ENCODE measurements at places on chromosomes 12 and 14. TPM values are rescaled to one million over a fixed set of nuclear protein-coding genes. Genes with fewer than 3 reads are reported as not detected.

DNA sequence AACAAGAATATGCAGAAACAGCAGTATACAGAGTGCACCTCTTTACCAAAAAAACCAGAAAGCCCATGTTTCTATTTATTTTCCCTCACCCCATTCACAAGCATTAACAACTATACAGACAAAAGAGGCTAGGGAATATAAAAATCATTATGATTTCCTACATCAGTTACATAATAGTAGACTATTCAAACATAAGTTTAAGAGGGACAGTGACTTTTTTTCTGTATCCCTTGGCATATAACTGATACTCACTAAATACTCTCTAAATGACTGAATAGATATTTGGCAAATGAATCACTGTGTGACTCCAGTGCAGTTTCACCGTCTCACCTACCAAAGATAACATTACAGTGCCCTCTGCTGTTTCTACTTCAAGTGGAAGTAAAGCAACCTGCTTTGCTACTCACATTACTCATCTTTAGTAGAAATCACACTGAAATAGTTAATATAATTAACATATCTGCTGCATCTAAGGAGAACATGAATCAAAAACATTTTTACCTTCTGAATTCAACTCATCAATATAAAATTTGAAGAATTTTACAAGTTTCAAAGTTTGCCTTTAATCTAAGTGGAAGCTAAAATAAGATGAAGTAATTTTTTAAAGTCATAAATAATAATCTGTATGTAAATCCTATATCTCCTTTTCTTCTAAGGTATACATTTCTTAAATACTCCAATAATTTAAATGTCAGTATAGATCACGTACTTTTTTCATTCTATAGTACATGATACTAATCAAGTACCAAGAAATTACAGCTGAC is 103.8 kb downstream of the OSBPL8 start:
- no peak overlapping the region for H3K27ac ChIP-seq
- no peaks in the 10 kb centered on the region for H3K27me3 ChIP-seq
- H3K4me3 ChIP-seq: no peak overlapping the region
- H3K36me3 ChIP-seq: peaks cover 2% of the 10 kb centered on the region

DNA sequence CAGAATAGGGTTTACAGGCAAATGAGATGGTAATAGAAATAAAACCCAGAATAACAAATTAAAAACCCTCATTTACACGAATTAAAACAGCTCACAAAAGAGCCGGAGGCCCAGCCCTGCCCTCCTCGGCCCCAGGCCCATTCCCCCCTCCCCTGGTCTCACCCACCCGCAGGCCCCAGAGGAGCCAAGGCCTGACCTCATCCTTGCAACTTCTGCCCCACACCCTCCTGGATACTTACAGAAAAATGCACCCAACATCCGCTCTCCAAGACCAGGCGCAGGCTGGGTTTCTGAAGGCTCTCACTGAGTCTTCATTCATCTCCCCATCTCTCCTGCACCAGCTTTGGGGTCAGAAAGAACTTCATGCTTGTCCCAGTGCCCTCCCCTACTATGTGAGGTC is 16.2 kb upstream of the VSX2 start:
- H3K27ac ChIP-seq: no peak overlapping the region
- H3K4me3 ChIP-seq: no peak overlapping the region
- no peaks in the 10 kb centered on the region for H3K36me3 ChIP-seq
- H3K4me1 ChIP-seq: peaks cover 2% of the 10 kb centered on the region
- peaks cover 7% of the 10 kb centered on the region for H3K27me3 ChIP-seq

GRCh38 chr12:9883175-9883574 is 1.9 kb downstream of the KLRF2 start:
- H3K4me3 ChIP-seq: no peak overlapping the region
- no peak overlapping the region for H3K27ac ChIP-seq
- H3K4me1 ChIP-seq: no peaks in the 10 kb centered on the region
- H3K27me3 ChIP-seq: no peaks in the 10 kb centered on the region

- H3K4me1 ChIP-seq: peaks cover 8% of the 10 kb centered on the region
- peak overlapping the region; percentile 75 for H3K27ac ChIP-seq
- no peak overlapping the region for H3K4me3 ChIP-seq
- no peaks in the 10 kb centered on the region for H3K27me3 ChIP-seq
Observed at GRCh38 chr12:120529641-120530417, 871 bp upstream of the COQ5 start.

GRCh38 chr12:53862206-53862605 is 76.4 kb upstream of the HOXC13 start:
- H3K4me1 ChIP-seq: no peaks in the 10 kb centered on the region
- DNase-seq: no peak
- no peak overlapping the region for H3K4me3 ChIP-seq
- H3K27ac ChIP-seq: no peak overlapping the region

The GLS2 gene
- 45.5 TPM for total RNA-seq

The KRT72 gene
- not detected for total RNA-seq

DNA sequence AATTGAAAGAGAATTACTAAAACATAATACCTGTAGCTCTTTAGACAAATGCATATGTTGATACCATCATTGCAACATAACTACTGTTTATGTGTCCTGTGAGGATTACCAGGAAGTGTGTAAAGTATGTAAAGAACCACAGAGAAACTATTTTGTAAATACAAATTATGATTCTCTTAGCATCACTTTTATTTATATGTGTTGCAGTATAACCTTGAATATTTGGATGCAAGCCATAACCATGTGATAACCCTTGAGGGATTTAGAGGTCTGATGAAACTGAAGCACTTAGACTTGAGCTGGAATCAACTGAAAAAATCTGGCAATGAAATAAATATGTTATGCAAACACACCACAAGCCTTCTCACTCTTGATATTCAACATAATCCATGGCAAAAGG is 77.5 kb downstream of the LRRC9 start:
- no peak overlapping the region for H3K27ac ChIP-seq
- no peak overlapping the region for H3K4me3 ChIP-seq
- DNase-seq: no peak
- no peaks in the 10 kb centered on the region for H3K27me3 ChIP-seq
- peaks cover 7% of the 10 kb centered on the region for H3K4me1 ChIP-seq
- no peaks in the 10 kb centered on the region for H3K36me3 ChIP-seq

- H3K27ac ChIP-seq: no peak overlapping the region
- no peaks in the 10 kb centered on the region for H3K36me3 ChIP-seq
- no peak overlapping the region for H3K4me3 ChIP-seq
- no peaks in the 10 kb centered on the region for H3K4me1 ChIP-seq
Observed at GRCh38 chr14:53042480-53042879, 91.6 kb upstream of the FERMT2 start.

- H3K27me3 ChIP-seq: no peaks in the 10 kb centered on the region
- DNase-seq: no peak
- H3K36me3 ChIP-seq: no peaks in the 10 kb centered on the region
- H3K4me1 ChIP-seq: no peaks in the 10 kb centered on the region
- no peak overlapping the region for H3K4me3 ChIP-seq
- no peak overlapping the region for H3K27ac ChIP-seq
Observed at GRCh38 chr12:30169839-30170591, 386.3 kb upstream of the TMTC1 start.

DNA sequence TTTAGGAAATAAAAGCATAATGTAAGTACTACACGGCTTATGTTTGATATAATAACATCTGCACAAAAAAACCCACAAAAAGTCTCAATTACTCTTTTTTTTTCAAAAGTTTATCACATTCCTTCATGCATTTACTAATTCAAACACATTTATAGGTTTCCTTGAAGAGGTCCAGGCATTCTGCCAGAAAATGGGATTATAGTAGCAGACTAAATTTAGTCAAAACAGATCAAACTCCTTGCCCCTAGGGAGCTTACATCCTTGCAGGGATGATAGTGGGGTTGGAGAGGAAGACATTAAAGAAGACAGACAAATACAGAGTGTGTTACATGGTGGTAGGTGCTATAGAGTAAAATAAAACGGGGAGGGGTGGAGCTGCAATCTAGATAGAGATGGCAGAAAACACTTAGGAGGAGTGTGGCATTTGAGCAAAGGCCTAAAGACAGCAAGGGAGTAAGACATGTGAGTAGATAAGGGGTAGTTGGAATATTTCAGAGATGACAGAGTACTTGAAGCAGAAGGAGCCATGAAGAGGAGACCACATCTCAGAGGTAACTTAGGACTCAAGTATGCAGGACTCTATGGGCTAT is 266.9 kb downstream of the PPFIA2 start:
- H3K4me3 ChIP-seq: no peak overlapping the region
- DNase-seq: no peak
- no peaks in the 10 kb centered on the region for H3K27me3 ChIP-seq
- H3K27ac ChIP-seq: no peak overlapping the region
- H3K4me1 ChIP-seq: no peaks in the 10 kb centered on the region

The VDR gene
- 3.1 TPM for total RNA-seq

GRCh38 chr14:51024377-51024776 is 70.5 kb downstream of the TRIM9 start:
- no peak overlapping the region for H3K27ac ChIP-seq
- H3K4me3 ChIP-seq: no peak overlapping the region
- H3K27me3 ChIP-seq: no peaks in the 10 kb centered on the region
- DNase-seq: no peak

- no peaks in the 10 kb centered on the region for H3K27me3 ChIP-seq
- no peak overlapping the region for H3K4me3 ChIP-seq
Observed at GRCh38 chr14:68598089-68598488, 194.8 kb downstream of the ZFP36L1 start.

DNA sequence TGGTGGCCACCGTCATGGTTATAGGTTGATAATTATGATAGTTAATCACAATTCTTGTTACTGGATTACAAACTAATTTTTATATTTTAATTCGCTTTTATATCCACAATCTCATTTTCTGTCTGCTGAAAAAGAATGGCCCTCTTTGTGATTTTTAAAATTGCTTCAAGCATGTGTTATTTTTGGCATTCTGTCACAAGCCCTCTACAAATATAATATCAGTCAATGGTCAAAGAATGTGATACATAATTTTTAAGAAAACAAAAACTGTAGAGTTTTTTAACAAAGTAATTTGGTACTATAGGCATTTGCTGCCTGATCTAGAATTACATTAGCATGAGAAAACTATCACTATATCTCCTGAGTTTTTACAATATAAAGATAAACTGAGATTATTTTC is 352.0 kb upstream of the TMTC1 start:
- no peak for DNase-seq
- no peaks in the 10 kb centered on the region for H3K4me1 ChIP-seq
- no peaks in the 10 kb centered on the region for H3K36me3 ChIP-seq
- no peak overlapping the region for H3K27ac ChIP-seq
- H3K4me3 ChIP-seq: no peak overlapping the region

DNA sequence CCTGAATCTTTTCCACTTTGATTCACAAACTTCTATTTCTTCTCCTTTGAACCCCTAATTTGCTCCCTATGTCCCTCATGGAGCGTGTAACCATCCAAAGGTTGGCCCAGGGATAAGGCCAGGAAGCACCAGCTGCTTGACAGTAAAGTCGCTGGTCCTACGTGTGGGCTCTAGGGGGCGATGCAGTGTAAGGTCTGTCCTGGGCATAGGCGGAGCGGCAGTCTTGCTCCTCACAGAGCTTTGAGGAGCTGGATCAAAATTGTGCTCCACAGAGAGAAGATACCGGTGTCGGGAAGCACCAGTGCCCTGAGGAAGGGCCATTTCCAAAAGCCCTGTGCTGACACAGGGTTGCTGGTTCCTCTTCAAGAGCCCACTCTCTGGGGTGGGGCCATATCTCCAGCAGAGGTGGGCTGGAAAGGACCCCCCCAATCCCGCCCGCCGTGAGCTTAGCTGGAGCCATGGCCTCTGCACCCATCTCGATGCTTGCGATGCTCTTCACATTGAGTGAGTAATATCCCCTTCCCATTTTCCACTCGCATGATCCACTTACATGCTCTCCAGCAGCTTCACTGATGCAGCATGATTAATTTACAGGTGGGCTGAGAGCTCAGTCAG is 49.9 kb upstream of the OR4E1 start:
- no peak overlapping the region for H3K4me3 ChIP-seq
- no peak for DNase-seq
- H3K36me3 ChIP-seq: no peaks in the 10 kb centered on the region
- no peaks in the 10 kb centered on the region for H3K4me1 ChIP-seq

The DDN gene
- total RNA-seq: 0.66 TPM

- no peaks in the 10 kb centered on the region for H3K4me1 ChIP-seq
- no peak overlapping the region for H3K4me3 ChIP-seq
- no peak for DNase-seq
- H3K27me3 ChIP-seq: no peaks in the 10 kb centered on the region
- H3K27ac ChIP-seq: no peak overlapping the region
- H3K36me3 ChIP-seq: no peaks in the 10 kb centered on the region
Observed at GRCh38 chr12:99212275-99212674, 435.3 kb upstream of the GARIN6 start.

DNA sequence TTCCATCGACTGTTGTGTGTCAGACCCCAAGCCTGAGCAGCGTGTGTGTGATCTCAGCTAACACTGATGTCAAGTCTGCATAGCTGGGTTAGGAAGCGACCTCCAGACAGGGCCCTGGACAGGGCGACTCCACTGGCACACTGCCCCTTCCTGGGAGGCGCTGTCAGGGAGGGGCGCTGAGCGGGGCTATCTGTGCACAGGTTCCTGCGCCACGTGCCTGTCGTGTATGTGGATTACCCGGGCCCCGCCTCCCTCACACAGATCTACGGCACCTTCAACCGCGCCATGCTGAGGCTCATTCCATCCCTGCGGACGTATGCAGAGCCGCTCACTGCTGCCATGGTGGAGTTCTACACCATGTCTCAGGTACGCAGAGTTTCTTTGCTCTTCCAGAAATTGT is 53.9 kb downstream of the DYNC1H1 start:
- peaks cover 70% of the 10 kb centered on the region for H3K36me3 ChIP-seq
- H3K27ac ChIP-seq: no peak overlapping the region
- no peak for DNase-seq
- no peaks in the 10 kb centered on the region for H3K4me1 ChIP-seq
- H3K4me3 ChIP-seq: no peak overlapping the region

The KRT83 gene
- not detected for total RNA-seq

The PIWIL1 gene
- not detected for total RNA-seq

DNA sequence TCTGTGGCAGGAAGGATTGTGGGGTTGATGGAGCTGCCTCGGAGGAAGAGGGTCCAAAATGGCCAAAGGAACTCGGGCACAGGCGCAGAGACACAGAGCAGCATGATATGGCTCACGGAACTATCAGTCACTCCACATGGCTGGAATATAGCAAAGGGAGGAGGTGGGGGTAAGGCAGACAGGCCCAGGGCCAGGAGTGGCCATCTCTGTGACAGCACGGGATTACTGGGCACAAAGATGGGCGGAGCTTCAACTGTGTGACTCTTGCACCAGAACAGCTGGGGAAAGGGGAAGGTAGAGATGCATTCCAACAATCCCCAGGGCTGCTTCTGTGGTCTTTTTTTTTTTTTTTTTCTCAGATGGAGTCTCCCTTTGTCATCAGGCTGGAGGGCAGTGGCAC is 24.8 kb upstream of the EML1 start:
- no peak overlapping the region for H3K27ac ChIP-seq
- H3K36me3 ChIP-seq: no peaks in the 10 kb centered on the region
- no peak overlapping the region for H3K4me3 ChIP-seq
- DNase-seq: no peak
- no peaks in the 10 kb centered on the region for H3K27me3 ChIP-seq

Data from body of pancreas (tissue), 4 donors.